ENCODE measurements at places on chromosomes 13 and 19.

- DNase-seq: no peak
Observed at GRCh38 chr19:42229301-42229854, 9.3 kb downstream of the ZNF526 start.

DNA sequence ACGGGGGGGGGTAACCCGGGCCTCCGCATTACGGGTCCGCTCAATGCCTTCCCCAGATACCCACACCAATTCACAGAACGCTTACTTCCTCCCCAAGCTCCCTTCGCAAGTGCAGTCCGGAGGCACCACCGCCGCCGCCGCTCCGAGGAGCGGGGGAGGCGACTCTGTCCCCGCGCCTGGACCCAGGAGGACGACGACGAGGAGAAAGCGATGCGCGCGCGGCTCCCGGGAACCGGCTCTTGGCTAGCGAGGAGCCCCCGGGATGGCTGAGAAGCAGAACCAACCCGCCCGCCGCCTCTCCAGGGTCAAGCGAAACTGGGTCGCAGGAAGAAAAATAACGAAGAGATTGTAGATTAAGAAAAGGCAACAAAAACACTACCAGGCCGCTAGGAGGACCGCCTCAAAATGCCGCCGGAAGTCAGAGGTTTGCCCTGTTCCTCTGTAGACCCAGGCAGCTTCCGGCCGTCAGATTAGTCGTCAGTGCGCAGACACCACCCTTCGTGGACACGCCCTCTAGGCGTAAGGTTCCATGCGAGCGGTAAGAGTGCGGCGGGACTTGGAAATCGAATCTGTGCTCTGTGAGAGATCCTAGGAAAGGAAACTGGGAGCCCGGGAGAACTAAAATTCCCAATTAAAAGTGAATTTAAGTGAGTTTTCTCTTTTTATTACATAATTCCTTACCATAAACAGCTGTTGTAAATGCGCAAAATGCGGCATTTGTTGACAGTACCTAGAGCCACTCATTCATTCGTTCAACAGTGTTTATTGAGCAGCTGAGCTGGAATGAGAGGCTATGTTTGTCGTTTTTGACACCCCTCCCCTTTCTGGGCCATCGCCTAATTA lies at the start of gene ZC3H13:
TSS of gene ZC3H13 (minus strand) at position 428 of the 843 bp plus-strand sequence. CDS start 7,239 bp downstream, outside the sequence.
- DNase-seq: peak; percentile 96

DNA sequence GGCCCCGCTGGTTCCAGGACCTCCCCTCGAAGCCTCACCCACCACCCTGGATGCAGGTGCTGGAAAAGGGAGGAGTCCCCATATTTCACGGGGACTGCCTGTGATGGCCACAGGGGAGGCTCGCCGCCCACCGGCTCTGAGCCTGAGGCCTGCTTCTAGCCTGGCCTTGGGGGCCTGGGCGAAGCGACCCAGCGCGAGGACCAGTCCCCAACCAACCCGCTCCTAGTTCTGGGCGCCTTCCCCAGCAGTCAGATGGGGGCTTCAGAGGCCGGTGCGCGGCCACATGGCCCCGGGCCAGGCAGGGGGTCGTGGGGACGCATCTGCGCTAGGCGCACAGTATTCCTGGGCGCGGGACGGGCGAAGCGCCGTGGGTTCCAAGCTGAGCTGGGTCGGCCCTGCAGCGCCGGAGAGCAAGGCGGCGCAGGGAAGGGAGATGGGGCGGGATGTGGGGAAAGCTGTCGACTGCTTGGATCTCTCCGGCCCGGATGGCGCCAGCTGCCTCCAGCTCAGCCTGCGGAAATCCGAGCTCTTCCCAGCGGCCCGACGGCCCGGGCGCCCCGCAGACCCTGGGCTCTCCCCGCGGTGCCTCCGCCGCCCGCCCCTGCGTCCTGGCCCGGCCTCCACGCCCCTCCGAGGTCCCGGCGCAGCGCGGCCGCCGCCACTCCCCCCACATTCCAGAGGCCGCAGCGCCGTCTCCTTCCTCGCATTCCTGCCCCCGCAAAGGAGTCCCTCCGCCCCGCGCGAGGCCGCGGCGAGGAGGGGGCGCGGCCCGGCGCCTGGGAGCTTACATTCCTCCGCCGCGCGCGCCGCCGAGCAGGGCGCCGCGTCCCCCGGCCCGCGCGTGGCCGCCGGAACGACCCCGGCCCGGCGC lies at the start of gene WTIP:
TSS of gene WTIP (plus strand) at position 788 of the 871 bp plus-strand sequence. CDS start 217 bp downstream, outside the sequence.
- no peak for DNase-seq

DNA sequence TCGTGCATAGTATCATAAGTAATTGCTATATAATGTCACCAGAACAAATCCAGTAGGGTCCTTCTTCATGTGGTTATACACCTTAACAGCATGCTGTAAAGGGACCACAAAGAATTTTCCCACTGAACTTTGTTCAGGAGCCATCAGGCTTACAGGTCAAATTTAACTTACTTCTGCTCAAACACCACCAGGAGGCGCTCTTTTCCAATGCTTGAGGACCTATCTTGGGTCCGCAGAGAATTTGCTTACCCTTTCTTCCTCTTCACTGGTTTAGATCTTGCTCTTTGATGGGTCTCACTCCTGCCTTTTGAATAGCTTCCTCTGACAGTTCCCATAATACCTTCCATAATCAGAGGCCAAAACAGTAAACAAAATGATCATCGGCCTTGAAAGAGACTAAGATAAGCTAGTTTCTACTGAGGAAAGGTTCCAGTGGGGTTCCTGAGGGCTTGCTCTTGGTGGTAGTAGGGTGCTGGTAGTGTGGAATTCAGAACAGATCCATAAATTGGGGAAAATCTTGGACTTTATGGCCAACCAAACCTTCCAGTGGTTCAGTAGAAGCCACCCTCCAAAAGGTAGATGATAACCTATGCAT lies 37.4 kb downstream of the SCGB2B2 start:
- DNase-seq: peak; percentile 77

- DNase-seq: no peak
Observed at GRCh38 chr13:63540061-63540460, 2124.4 kb upstream of the PCDH20 start.

GRCh38 chr13:80498433-80498832 lies 157.5 kb upstream of the SPRY2 start:
- DNase-seq: no peak

GRCh38 chr13:102798581-102799425 lies at the start of the genes BIVM and POGLUT2:
Gene BIVM, plus strand, starts transcription at chr13:102799119. Its CDS starts 8,149 bp downstream, at chr13:102807268.
Gene POGLUT2, minus strand, starts transcription at chr13:102798976. Its CDS starts 306 bp downstream, at chr13:102798670.
- DNase-seq: peak; percentile 94

DNA sequence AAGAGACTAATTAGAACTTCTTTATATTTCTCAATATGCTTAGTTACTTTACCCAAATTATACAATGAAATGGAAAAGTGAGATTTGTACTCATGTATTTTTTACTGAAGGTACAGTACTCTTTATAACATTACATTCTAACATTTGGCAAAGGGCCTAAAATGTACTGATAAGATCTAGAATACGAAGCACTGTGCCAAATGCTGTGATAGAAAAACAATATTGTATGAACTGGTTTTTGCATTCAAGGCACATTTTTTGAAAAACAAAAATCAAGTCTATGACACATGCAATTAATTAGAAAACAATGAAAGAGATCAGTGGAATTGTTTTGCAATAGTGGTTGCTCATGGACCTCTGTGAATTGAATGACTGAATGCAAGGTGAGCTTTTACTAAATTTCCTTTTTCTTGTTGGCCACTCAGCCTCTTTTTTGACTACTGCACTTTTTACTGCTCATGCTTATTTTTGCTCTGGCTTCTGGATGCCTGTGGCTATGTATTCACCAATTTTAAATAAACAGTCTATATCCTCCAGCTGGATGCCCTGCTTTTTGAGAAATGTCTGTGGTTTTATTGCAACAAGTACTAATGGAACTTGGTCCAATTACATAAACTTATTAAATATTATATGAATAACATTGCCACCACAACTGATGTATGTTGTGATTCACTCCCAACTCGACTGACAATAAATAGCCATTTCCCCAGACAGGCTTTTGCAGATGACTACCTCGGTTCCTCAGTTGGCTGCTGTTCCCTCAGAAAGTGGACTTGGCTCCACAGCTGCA lies 41.4 kb upstream of the OBI1 start:
- DNase-seq: no peak

GRCh38 chr13:95193509-95194230 lies 107.6 kb downstream of the ABCC4 start:
- DNase-seq: no peak

- DNase-seq: no peak
Observed at GRCh38 chr13:72437458-72437857, 290.0 kb downstream of the MZT1 start.

DNA sequence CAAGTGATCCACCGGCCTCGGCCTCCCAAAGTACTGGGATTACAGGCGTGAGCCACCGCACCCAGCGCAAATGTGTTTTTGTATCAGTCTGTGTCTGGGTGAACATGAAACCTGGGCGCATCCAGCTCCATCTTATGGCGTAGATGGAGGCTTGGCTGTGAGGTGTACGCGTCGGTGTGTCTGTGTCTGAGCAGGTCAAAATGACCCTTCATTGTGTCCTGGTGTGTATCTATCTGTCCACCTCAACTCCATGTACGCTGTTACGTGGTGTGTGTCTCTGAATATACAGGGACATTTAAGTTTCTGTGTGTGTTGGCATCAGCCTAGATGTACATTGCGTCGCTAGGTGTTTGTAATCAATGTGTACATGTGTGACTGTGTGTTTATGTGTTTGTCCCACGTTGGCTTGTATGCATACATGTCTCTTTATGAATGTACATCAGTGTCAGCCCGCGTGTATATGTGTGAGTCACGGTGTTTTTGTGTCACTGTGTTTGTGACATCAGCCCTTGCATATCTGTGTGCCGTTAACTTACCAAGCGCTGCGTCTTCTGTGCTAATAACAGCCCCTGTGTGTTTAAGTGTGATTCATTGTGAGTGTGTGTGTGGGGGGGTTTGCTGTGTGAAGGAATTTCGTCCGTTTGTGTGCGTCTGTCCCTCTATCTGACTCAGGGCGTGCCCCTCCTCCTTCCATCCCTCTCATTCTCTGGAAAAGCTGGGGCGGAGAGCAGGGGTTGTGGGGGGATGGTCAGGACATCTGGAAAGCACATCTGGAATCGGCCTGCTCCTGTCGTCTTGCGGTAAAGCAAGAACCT lies 6.4 kb downstream of the AXL start:
- DNase-seq: peak; percentile 80

DNA sequence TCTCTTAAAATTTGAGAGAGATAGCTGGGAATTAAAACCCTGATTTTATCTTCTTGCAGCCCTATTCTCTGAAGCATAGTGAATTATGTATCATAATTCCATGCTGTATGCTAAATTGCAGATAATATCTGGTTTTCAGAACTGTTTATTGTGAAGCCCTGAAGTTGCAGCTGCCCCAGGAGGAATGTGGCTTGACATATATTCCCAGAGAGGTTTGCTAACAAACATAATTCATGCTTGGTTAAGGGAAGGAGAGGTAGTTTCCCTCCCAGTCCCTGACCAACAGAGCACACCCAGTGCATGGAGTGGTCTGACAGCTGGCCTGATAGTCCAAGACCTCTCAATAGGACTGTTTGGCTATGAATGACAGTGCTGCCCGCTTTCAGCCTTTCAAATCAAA lies 500.6 kb upstream of the MIR17HG start:
- no peak for DNase-seq

- DNase-seq: no peak
Observed at GRCh38 chr13:99299920-99300341, 7.3 kb downstream of the GPR183 start.

- DNase-seq: peak; percentile 15
Observed at GRCh38 chr19:19568802-19569756, 31.0 kb downstream of the CILP2 start.

- no peak for DNase-seq
Observed at GRCh38 chr13:38255600-38255999, 94.1 kb upstream of the UFM1 start.

GRCh38 chr19:43687660-43687997 lies 17.7 kb upstream of the PLAUR start:
- DNase-seq: no peak

DNA sequence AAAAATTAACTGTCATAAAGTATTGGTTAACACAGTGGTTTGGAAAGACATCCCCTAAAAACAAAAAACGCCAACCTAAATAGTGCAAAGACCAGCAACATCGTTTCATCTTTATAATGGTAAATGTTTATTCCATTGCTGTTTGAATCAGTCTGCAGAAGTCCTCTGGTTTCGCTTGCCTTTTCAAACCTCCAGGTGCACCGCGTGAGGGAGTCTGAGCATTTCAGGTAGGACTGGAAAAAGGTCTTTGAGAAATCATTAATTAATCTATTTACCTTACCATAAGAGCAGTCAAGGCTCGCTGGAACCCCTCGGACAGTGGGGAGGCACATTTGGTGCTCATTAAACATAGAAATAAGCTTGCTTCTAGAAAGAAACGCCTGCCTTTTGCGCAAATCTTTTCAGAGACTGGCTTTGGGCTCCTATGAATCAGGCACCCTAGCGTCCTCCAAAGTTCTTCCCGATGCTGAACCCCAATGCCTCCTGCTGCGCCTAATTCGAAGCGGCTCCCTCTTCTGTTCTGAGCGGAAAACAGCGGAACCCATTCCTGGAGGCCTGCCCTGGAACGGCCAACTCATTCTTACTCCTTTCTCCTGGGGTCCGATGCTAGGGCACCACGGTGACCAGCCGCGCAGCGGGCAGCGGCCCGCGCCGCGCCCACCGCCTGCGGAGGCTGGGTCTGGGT lies 951 bp upstream of the MTUS2 start:
- no peak for DNase-seq

DNA sequence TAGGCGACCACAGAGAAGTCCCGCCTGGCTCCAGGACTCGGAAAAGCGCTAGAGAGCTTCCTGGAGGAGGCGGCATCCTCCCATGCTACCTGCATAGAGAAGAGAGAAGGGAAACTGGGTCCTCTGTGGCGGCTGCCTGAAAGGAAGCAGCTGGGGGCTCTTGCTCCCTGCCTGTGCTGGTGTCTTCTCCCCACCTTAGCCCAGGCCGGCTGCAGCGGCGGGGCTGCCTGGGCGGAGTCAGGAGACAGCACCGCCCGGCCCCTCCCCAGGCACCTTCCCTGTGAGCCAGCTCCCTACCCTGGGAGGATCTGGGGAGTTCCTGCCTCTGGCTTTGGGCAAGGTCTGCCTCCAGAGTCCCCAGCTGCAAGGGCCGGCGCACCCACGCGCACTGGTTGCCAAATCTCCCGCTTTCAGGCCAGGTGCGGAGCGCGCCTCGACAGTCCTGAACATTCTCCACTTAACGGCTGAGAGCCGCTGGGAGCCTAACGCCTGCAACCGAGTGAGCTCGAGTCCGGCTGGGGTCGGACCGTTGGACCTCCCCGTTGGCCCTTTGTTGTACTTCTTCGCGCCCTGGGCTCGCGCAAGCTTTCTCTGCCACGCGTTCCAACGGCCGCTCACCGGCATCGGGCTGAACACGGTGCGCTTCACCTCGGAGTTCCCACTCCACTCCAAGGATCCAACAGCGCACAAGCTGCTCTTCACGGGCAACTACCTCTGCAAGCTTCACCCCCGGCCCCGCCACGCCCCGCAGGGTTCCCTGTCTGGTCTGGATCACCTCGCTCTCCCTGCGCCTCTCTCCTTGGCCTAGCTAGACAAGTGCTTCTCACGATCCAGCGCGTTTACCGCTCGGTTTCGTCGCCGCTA lies 21.8 kb upstream of the ZNF30 start:
- DNase-seq: no peak

DNA sequence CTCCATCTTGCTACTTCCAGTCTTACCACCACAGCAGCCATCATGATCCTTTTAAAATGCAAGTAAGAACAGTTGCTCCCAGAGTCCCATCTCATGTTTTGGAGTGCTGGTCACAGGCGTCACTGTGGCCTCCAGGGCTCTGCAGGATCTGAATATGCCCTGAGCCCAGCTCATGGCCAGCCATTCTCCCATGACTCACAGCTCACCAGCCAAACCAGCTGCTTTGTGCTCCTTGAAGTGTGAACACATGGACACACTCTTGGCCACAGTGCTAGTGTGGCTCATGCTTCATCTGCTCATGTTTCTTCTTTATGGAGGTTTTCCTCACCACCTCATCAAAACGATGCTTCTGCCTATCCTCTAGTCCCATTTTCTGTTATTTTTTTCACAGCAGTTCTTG lies 466.5 kb downstream of the UQCRFS1 start:
- no peak for DNase-seq

Data from activated CD8-positive, alpha-beta T cell treated with anti-CD3 and anti-CD28 coated beads for 36 hours (primary cell).